ENCODE measurements at places on chromosomes 3 and 15. TPM values are rescaled to one million over a fixed set of nuclear protein-coding genes. Genes with fewer than 3 reads are reported as not detected.

The UNC13C gene
- total RNA-seq, result 0.04 TPM

The MST1R gene
- 65.1 TPM for total RNA-seq

The RBSN gene
- total RNA-seq, result 34.5 TPM

The CCR3 gene
- 1.9 TPM for total RNA-seq

The CILP gene
- 15.2 TPM for total RNA-seq

The GOLGA8T gene
- not detected for total RNA-seq

The SGO1 gene
- 0.89 TPM for total RNA-seq

The SPPL2A gene
- total RNA-seq, result 228 TPM

The RPL35A gene
- total RNA-seq, result 799 TPM

The SLC12A1 gene
- total RNA-seq, result not detected

The ANKRD63 gene
- not detected for total RNA-seq

The RPS27L gene
- total RNA-seq, result 94.9 TPM

The GRM2 gene
- 7.3 TPM for total RNA-seq

The ARPIN gene
- 18.7 TPM for total RNA-seq

The MESP1 gene
- 0.49 TPM for total RNA-seq

The PRRT3 gene
- total RNA-seq, result 2.5 TPM

- DNase-seq, result no peak
Observed at GRCh38 chr3:143334231-143334630, 214.7 kb downstream of the CHST2 start.

GRCh38 chr3:197499427-197499826 is 56.3 kb downstream of the BDH1 start:
- DNase-seq, result no peak

- no peak for DNase-seq
Observed at GRCh38 chr3:129476586-129476985, 36.6 kb downstream of the IFT122 start.

- no peak for DNase-seq
Observed at GRCh38 chr3:171565481-171566058, 105.4 kb upstream of the TNIK start.

DNA sequence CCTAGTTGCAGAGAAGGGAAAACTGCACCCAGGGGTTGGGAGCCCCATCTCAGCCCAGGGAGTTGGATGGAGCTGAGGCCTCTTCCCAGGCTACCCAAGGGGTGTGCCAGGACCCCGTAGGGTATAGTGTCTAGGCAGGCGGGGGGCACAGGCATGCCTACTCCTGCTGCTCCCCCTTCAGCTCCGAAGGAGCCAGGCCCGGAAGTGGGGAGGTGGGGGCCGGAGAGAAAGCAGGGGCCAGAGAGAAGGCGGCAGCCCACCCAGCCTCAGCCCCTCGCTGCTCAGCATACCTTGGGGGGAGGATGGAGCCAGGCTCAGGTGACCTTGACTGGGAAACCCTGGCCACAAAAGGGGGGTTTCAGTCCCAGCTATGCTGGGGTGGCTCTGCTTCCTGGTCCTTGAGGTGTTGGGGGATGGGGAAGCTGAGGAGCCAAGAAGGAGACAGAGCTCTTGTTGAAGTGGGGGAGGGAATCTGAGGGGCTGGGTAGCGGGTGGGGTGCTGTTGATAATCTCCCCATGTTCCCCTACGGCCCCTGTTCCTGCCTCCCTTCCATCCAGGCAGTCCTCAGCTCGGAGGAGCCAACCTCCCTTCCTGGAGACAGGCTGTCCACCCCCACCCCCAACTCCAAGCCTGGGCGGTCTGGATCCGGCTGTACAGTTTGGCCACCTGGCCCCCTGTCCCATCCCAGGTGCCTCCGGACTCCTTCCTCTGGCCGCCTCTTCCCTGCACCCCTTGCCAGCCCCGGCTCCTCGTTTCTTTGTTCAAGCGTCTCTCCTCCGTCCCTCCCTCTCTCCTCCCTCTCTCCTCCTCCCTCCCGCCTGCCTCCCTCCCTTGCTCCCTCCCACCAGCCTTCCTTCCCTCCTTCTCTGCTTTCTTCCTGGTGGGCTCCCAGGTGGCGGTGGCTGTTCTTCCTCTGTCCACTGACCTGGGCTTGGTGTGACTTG is 1.7 kb downstream of the SEMA3F start:
- no peak for DNase-seq

- no peak for DNase-seq
Observed at GRCh38 chr3:114157321-114157720, 21.5 kb downstream of the DRD3 start.

- DNase-seq, result no peak
Observed at GRCh38 chr3:106249159-106249558, 380.3 kb upstream of the CBLB start.

DNA sequence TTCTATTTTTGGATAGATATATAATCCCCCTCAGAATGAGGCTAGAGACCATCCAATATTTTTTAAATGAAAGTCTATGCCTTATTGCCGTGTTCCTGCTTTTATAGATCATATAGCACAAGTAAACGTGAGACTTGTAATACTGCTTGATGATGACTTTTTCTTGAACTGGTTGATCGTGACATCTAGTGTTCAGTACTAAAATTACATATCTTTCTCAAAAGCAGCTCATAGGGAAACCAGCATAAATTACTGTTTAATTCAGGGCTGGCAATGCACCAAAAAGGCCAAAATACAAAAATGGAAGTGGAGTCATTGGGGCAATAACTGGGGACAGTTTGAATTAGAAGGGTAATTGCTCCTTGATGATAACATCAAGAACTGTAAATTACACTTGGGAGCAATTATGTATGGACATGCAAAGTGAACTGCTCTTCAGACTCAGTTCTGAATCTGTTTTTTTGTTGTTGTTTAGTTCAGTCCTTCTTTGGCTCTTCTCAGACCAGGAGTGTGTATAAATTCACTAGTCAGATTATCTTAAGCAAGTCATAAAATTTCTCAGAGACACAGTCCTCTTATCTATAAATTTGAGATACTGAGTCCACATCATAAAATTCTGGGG is 325.3 kb downstream of the THSD4 start:
- no peak for DNase-seq

GRCh38 chr3:109648027-109648426 is 310.7 kb upstream of the DPPA4 start:
- DNase-seq, result no peak

GRCh38 chr3:157154563-157155330 is 5.2 kb downstream of the CCNL1 start:
- no peak for DNase-seq

DNA sequence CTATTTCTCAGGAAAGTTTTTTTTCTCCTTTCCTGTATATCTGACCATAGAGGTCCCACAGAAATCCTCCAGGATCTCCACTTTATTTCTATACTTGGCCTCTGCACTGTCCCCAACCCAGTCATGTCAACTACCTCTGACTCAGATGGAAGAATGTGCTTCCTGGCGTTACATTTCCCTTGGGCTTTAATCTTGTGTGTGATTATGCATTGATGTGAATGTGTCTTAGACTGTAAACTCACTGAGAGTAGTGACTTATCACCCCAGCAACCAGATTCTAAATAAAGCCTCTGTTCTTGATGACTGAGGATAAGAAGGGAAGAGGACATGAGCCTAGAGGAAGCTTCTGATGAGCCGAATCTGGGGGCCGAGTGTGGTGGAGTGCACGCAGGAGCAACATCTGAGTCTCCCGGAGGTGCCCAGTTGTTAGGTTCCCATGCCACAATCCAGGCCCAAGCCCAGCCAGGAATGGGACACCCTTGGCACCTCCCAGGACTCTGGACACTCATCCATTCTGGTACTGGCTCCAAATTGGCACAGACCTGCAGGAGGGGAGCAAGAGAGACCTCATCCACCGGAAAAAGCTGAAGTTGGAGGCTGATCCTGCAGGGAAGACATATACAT is 32.1 kb upstream of the HEG1 start:
- no peak for DNase-seq

- DNase-seq, result no peak
Observed at GRCh38 chr3:184591789-184592188, 30.2 kb downstream of the EPHB3 start.

- DNase-seq, result no peak
Observed at GRCh38 chr3:136984837-136985236, 27.1 kb downstream of the IL20RB start.

DNA sequence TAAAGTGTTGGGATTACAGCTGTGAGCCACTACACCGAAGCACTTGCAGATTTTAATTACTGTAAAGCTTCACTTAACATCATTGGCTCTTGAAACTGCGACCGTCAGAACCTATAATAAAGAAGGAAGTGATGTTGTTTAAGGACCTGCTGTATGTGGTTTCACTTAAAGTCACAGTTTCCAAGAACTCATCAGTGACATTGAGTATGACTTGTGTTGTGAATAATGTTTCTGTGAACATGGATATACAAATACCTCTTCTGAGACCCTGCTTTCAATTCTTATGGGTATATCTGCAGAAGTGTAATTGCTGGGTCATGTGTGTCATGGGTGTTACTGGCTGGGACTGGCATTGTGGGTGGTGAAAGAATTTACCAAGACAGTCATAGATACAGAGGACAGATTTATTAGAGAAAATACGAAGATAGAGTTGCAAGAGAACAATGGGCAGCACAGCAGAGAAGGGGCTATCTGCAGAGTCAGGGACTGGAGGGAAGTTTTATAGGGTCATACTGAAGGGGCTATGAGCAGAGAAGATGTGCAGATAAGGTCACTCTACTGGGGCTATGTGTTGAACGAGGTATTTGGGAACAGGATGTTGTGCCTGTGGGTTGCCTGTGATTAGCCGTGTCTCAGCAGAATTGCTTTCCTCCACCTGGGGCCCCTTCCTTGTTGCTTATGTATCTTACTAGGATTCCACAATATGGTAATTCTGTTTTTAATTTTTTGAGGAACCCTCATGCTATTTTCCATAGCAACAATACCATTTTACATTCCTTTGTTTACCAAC is 4.5 kb downstream of the NDUFB5 start:
- DNase-seq, result no peak

- no peak for DNase-seq
Observed at GRCh38 chr3:22609139-22609538, 594.0 kb upstream of the UBE2E2 start.

GRCh38 chr3:183809270-183809669 is 16.1 kb downstream of the MAP6D1 start:
- no peak for DNase-seq

GRCh38 chr3:144760831-144761230 is 789.2 kb downstream of the DIPK2A start:
- no peak for DNase-seq

- DNase-seq, result no peak
Observed at GRCh38 chr3:52230461-52230860, 5.0 kb upstream of the TLR9 start.

DNA sequence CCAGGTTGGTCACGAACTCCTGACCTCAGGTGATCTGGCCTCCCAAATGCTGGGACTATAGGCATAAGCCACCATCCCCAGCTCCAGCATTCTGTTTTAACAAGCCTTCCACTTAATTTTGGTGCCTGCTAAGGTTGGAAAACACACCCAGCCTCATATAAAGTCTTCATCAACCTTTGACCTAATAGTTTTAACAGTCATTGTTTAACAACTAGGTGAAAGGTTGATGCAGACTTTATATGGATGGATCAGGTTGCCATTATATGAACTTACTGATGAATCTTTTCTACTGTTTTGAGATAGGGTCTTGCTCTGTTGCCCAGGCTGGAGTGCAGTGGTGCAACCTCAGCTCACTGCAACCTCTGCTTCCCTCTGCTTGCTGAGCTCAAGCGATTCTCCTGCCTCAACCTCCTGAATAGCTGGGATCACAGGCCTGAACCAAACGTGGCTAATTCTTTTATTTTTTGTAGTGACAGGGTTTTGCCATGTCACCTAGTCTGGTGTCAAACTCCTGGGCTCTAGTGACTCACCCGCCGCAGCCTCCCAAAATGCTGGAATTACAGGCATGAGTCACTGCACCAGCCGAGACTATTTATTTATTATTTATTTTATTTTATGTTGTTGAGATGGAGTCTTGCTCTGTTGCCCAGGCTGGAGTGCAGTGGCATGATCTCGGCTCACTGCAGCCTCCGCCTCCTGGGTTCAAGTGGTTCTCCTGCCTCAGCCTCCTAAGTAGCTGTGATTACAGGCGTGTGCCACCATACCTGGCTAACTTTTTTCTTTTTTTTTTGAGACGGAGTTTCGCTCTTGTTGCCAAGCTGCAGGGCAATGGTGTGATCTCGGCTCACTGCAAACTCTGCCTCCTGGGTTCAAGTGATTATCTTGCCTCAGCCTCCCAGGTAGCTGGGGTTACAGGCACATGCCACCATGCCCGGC is 3.1 kb upstream of the RPAP1 start:
- DNase-seq, result no peak

- DNase-seq, result no peak
Observed at GRCh38 chr3:43786102-43786501, 95.4 kb downstream of the ABHD5 start.
